Epithelial cell of alveolus of lung (primary cell): ENCODE measurements at places on chromosomes 3 and 15. TPM values are rescaled to one million over a fixed set of nuclear protein-coding genes. Genes with fewer than 3 reads are reported as not detected.

The IL5RA gene
- not detected in 2 replicates for total RNA-seq

The PP2D1 gene
- not detected in 2 replicates for total RNA-seq

The IL20RB gene
- 1.8 and 1.9 TPM in 2 replicates for total RNA-seq

The LRRC2 gene
- total RNA-seq: 0.65 and 2.2 TPM in 2 replicates

The CCDC54 gene
- total RNA-seq: not detected in 2 replicates

The TNFSF10 gene
- total RNA-seq: 2.3 and 2.7 TPM in 2 replicates

The PLA2G4E gene
- total RNA-seq: not detected in 2 replicates

The CLASP2 gene
- total RNA-seq: 24.0 and 32.5 TPM in 2 replicates

The SNRPA1 gene
- total RNA-seq: 38.3 and 43.5 TPM in 2 replicates

The ZNF502 gene
- total RNA-seq: 4.5 and 6.5 TPM in 2 replicates

The CACNA1D gene
- total RNA-seq: 0.26 and 4.5 TPM in 2 replicates

The HDDC3 gene
- 20.8 and 26.5 TPM in 2 replicates for total RNA-seq

The CASR gene
- total RNA-seq: not detected in 2 replicates

The NXPE3 gene
- 16.4 and 19.5 TPM in 2 replicates for total RNA-seq

The ZBTB47 gene
- total RNA-seq: 9.3 and 10.2 TPM in 2 replicates

The ZNF80 gene
- total RNA-seq: not detected in 2 replicates

The RHOV gene
- not detected in 2 replicates for total RNA-seq

The TRIM59 gene
- total RNA-seq: 24.8 and 32.1 TPM in 2 replicates

The PTH1R gene
- 1.4 and 27.5 TPM in 2 replicates for total RNA-seq

The MNS1 gene
- 1.2 and 4.1 TPM in 2 replicates for total RNA-seq

The DUOXA2 gene
- total RNA-seq: under 0.01 TPM in 1 of 2 replicates, not detected in the other

The MAP6D1 gene
- total RNA-seq: 1.4 and 3.5 TPM in 2 replicates

The ANKUB1 gene
- total RNA-seq: not detected in 2 replicates

The RLBP1 gene
- not detected in 2 replicates for total RNA-seq

The TMOD3 gene
- 27.4 and 32.3 TPM in 2 replicates for total RNA-seq

The DGKG gene
- total RNA-seq: 1.3 TPM in 1 of 2 replicates, not detected in the other

The CCR5 gene
- total RNA-seq: not detected in 2 replicates

The THBS1 gene
- 241 and 420 TPM in 2 replicates for total RNA-seq

The MB21D2 gene
- 5.1 and 23.3 TPM in 2 replicates for total RNA-seq

The MYD88 gene
- total RNA-seq: 26.1 and 39.7 TPM in 2 replicates

The KCNMB3 gene
- total RNA-seq: under 0.01 and 1.4 TPM in 2 replicates

The SLCO3A1 gene
- total RNA-seq: 3.0 and 10.4 TPM in 2 replicates

The STRIT1 gene
- total RNA-seq: not detected in 2 replicates

The FYTTD1 gene
- total RNA-seq: 40.1 and 45.4 TPM in 2 replicates

The IQCB1 gene
- total RNA-seq: 9.3 and 9.7 TPM in 2 replicates

The GATM gene
- 0.13 and 0.96 TPM in 2 replicates for total RNA-seq

The HAUS2 gene
- 38.0 and 70.9 TPM in 2 replicates for total RNA-seq
